ENCODE measurements at places on chromosomes 4 and X. TPM values are rescaled to one million over a fixed set of nuclear protein-coding genes. Genes with fewer than 3 reads are reported as not detected.
A peak's percentile ranks its signal among the peaks of the same experiment; 100 is the strongest.

DNA sequence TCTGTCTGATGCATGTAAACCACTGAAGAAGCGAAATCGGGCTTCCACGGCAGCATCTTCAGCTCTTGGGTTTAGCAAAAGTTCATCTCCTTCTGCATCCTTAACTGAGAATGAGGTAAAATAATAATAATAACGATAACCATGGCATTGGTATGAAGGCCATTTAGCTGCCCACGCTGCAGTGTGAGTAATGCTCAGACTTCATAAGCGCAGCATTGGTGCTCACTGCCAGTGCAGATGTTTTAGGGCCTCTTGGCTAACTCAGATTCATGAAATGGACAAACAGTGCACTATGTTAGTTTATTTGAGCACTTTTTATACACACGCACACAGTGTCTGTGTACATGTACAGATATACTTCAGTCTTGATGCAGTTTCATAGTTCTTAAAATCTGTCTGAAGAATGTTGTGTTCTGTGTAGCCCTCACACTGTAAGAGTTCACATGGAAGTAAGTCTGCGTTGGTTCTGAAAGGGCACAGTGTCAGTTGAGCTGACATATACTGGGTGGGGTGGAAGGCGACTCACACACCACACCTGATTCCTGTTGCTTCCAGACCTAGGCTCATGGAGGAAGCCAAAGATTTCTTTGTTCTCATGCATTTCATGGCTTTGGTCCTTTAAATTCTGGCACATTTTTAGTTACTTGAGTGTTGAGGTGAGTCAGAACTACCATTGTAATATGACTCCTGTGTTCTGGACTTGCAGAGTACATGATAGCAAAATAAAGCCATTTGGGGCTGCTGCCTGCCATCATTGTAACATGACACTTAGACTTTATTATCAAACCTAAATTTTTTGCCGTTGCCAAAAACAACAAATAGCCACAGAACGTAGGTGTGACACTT lies 68.7 kb downstream of the NSD2 start:
- H3K4me3 ChIP-seq, result no peak overlapping the region
- no peaks in the 10 kb centered on the region for H3K27me3 ChIP-seq
- no peak for DNase-seq
- peaks cover 49% of the 10 kb centered on the region for H3K36me3 ChIP-seq

DNA sequence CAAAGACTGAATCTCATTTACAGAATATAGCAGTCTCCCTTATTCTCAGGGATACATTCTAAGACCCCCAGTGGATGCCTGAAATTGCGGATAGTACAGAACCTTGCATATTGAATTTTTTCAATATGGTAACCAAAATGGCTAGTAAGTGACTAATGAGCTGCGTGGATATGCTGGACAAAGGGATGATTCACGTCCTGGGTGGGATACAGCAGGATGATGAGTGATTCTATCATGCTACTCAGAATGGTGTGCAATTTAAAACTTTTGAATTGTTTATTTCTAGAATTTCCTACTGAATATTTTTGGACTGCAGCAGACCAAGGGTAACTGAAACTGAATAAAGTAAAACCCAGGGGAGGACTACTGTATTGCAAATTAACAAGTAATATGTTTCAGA lies 66.7 kb downstream of the STAG2 start:
- no peaks in the 10 kb centered on the region for H3K27me3 ChIP-seq
- H3K36me3 ChIP-seq, result peaks cover 8% of the 10 kb centered on the region
- no peak for DNase-seq
- H3K4me3 ChIP-seq, result no peak overlapping the region
- peaks cover 3% of the 10 kb centered on the region for H3K4me1 ChIP-seq

- no peak for DNase-seq
- no peak overlapping the region for H3K27ac ChIP-seq
- no peak overlapping the region for H3K4me3 ChIP-seq
- peaks cover 8% of the 10 kb centered on the region for H3K4me1 ChIP-seq
These were observed 13.7 kb upstream of the ADD1 start for GRCh38 chr4:2829933-2830451.

GRCh38 chr4:148062301-148062950 lies 330.5 kb downstream of the ARHGAP10 start:
- H3K4me1 ChIP-seq, result peaks cover 45% of the 10 kb centered on the region
- peak overlapping the region; percentile 10 for H3K27ac ChIP-seq
- peaks cover 23% of the 10 kb centered on the region for H3K36me3 ChIP-seq
- no peaks in the 10 kb centered on the region for H3K27me3 ChIP-seq
- H3K4me3 ChIP-seq, result no peak overlapping the region
- DNase-seq, result no peak

GRCh38 chr4:8731364-8731763 lies 138.8 kb downstream of the CPZ start:
- no peak for DNase-seq
- no peak overlapping the region for H3K27ac ChIP-seq
- H3K4me3 ChIP-seq, result no peak overlapping the region
- no peaks in the 10 kb centered on the region for H3K36me3 ChIP-seq
- peaks cover 1% of the 10 kb centered on the region for H3K4me1 ChIP-seq

- H3K4me1 ChIP-seq, result no peaks in the 10 kb centered on the region
- no peaks in the 10 kb centered on the region for H3K27me3 ChIP-seq
These were observed 73.1 kb downstream of the PACRGL start for GRCh38 chr4:20773144-20773997.

GRCh38 chrX:141791856-141792255 lies 46.3 kb upstream of the MAGEC3 start:
- no peaks in the 10 kb centered on the region for H3K4me1 ChIP-seq
- no peak overlapping the region for H3K4me3 ChIP-seq
- H3K27me3 ChIP-seq, result no peaks in the 10 kb centered on the region
- DNase-seq, result no peak

DNA sequence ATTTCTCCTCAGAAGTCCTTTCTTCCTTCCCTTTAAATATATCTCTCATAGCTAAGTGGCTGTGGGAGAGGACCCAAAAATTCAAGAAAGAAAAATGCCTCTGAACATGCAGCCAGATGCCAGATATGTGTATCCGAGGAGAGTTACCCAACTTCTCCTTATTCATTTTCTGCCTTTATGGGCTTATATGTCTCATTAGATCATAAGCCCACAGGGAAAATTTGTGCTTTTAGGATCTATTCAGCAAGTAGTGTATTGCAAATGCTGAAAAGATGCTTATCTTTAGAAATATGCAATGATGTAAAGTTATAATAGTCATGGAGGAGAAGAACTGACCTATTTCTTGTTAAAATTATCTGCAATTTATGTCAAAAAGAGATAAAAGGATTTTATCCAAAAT lies 371.8 kb upstream of the NOCT start:
- no peak for DNase-seq
- H3K27me3 ChIP-seq, result no peaks in the 10 kb centered on the region
- H3K36me3 ChIP-seq, result no peaks in the 10 kb centered on the region
- H3K27ac ChIP-seq, result no peak overlapping the region
- H3K4me3 ChIP-seq, result no peak overlapping the region

- H3K36me3 ChIP-seq, result peaks cover 22% of the 10 kb centered on the region
- peak; percentile 16 for DNase-seq
- peak overlapping the region; percentile 94 for H3K27ac ChIP-seq
- peak overlapping the region; percentile 30 for H3K4me3 ChIP-seq
- peaks cover 66% of the 10 kb centered on the region for H3K4me1 ChIP-seq
These were observed 204.7 kb upstream of the CASK start for GRCh38 chrX:42128020-42128419.

- no peaks in the 10 kb centered on the region for H3K36me3 ChIP-seq
- H3K4me3 ChIP-seq, result no peak overlapping the region
- no peaks in the 10 kb centered on the region for H3K4me1 ChIP-seq
- no peaks in the 10 kb centered on the region for H3K27me3 ChIP-seq
- DNase-seq, result no peak
These were observed 22.2 kb upstream of the PLP1 start for GRCh38 chrX:103754401-103754800.

GRCh38 chrX:13051529-13052172 lies 7.2 kb upstream of the FAM9C start:
- no peaks in the 10 kb centered on the region for H3K27me3 ChIP-seq
- peaks cover 29% of the 10 kb centered on the region for H3K36me3 ChIP-seq
- H3K4me3 ChIP-seq, result no peak overlapping the region
- peak overlapping the region; percentile 96 for H3K27ac ChIP-seq
- H3K4me1 ChIP-seq, result peaks cover 67% of the 10 kb centered on the region

DNA sequence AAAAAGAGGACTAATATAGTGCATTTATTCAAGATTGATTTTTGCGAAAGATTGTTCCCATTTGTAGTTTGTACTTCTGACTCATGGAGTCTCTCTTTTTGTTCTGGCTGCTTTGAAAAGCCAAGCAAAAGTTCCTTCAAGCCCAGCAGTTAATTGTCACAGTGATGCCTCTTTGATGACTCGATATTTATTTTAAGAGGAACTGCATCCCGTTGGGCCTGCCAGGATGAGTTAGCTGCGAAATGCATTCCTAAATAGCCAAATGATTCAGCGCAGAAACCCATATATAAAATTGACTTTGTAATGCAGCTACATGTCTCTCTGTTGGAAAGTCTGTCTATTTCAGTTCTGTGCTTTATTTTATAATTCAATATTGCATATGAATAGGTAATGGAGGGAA lies 295.1 kb downstream of the GBA3 start:
- H3K36me3 ChIP-seq, result no peaks in the 10 kb centered on the region
- DNase-seq, result no peak
- H3K27me3 ChIP-seq, result no peaks in the 10 kb centered on the region

GRCh38 chr4:187321711-187322110 lies 598.1 kb upstream of the FAT1 start:
- H3K4me1 ChIP-seq, result no peaks in the 10 kb centered on the region
- H3K27ac ChIP-seq, result no peak overlapping the region
- H3K27me3 ChIP-seq, result no peaks in the 10 kb centered on the region
- no peaks in the 10 kb centered on the region for H3K36me3 ChIP-seq

GRCh38 chr4:80265571-80266252 lies 752 bp upstream of the FGF5 start:
- no peak for DNase-seq
- H3K4me3 ChIP-seq, result peak overlapping the region; percentile 7

- no peaks in the 10 kb centered on the region for H3K36me3 ChIP-seq
- no peak for DNase-seq
- H3K27ac ChIP-seq, result no peak overlapping the region
- no peak overlapping the region for H3K4me3 ChIP-seq
- no peaks in the 10 kb centered on the region for H3K27me3 ChIP-seq
- H3K4me1 ChIP-seq, result no peaks in the 10 kb centered on the region
These were observed 3.0 kb upstream of the ATP1B4 start for GRCh38 chrX:120358737-120359456.

The DGKK gene
- not detected for total RNA-seq

The MAGED4 gene
- total RNA-seq, result 0.35 TPM

GRCh38 chr4:68299492-68300457 lies 50.1 kb downstream of the YTHDC1 start:
- H3K36me3 ChIP-seq, result no peaks in the 10 kb centered on the region
- H3K4me1 ChIP-seq, result no peaks in the 10 kb centered on the region
- DNase-seq, result no peak

- H3K27ac ChIP-seq, result no peak overlapping the region
- no peak for DNase-seq
- H3K27me3 ChIP-seq, result peaks cover 15% of the 10 kb centered on the region
- H3K36me3 ChIP-seq, result no peaks in the 10 kb centered on the region
These were observed 15.0 kb upstream of the ADH1A start for GRCh38 chr4:99305638-99306400.

GRCh38 chrX:107076158-107076557 lies 42.5 kb downstream of the RBM41 start:
- H3K27me3 ChIP-seq, result no peaks in the 10 kb centered on the region
- H3K4me1 ChIP-seq, result no peaks in the 10 kb centered on the region
- peaks cover 24% of the 10 kb centered on the region for H3K36me3 ChIP-seq
- no peak for DNase-seq
- no peak overlapping the region for H3K4me3 ChIP-seq
- no peak overlapping the region for H3K27ac ChIP-seq

The NEUROG2 gene
- total RNA-seq, result not detected

GRCh38 chr4:185293202-185293601 lies 83.8 kb downstream of the SNX25 start:
- H3K36me3 ChIP-seq, result peaks cover 16% of the 10 kb centered on the region
- no peak for DNase-seq
- H3K27me3 ChIP-seq, result no peaks in the 10 kb centered on the region
- no peak overlapping the region for H3K4me3 ChIP-seq
- H3K27ac ChIP-seq, result no peak overlapping the region

The NEIL3 gene
- total RNA-seq, result 34.6 TPM

The CT45A5 gene
- total RNA-seq, result not detected

The NXT2 gene
- total RNA-seq, result 13.8 TPM

DNA sequence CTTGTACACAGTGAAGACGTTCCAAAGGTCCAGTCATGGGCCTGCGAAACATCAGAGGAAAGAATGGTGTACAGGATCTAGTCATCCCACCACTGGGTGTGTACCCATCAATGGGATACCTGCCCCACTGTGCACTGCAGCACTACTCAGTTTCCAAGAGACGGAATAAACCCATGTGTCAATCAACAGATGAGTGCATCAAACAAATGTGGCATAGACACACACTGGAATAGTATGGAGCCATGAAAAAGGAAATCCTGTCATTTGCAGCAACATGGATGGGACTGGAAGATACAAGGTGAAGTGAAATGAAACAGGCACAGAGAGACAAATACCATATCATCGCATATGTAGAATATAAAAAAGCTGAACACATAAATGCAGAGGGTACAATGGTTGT lies 48.0 kb downstream of the DHRSX start:
- no peak overlapping the region for H3K27ac ChIP-seq
- no peaks in the 10 kb centered on the region for H3K4me1 ChIP-seq
- no peaks in the 10 kb centered on the region for H3K36me3 ChIP-seq
- no peak overlapping the region for H3K4me3 ChIP-seq

- no peaks in the 10 kb centered on the region for H3K27me3 ChIP-seq
- H3K4me1 ChIP-seq, result no peaks in the 10 kb centered on the region
- peaks cover 82% of the 10 kb centered on the region for H3K36me3 ChIP-seq
- H3K27ac ChIP-seq, result no peak overlapping the region
- no peak overlapping the region for H3K4me3 ChIP-seq
These were observed 89.3 kb downstream of the KLHL8 start for GRCh38 chr4:87130985-87131703.

- H3K27ac ChIP-seq, result no peak overlapping the region
- no peaks in the 10 kb centered on the region for H3K27me3 ChIP-seq
These were observed 38.9 kb downstream of the TLR10 start for GRCh38 chr4:38743866-38744265.

The CTSO gene
- total RNA-seq, result 5.5 TPM

DNA sequence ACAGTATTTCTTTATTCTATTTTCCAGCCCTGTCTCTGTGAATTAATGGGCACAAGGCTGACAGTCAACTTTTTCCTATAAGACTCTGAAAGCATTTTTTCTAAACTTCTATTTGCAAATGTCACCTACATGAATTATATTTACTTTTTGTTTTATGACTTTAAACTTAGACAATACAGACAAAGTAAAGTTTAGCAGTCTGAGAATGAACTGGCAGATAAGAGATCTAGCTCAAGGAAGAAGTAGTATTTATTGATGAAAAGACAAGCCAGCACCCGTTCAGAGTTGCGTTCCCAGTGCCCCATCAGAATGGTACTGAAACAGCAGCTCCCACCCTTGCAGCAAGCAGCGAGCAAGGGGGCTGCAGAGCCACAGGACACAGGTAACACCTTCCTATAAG lies 148.5 kb downstream of the FAM13A start:
- no peak overlapping the region for H3K4me3 ChIP-seq
- no peak overlapping the region for H3K27ac ChIP-seq
- H3K36me3 ChIP-seq, result no peaks in the 10 kb centered on the region
- peaks cover 3% of the 10 kb centered on the region for H3K27me3 ChIP-seq

- peaks cover 6% of the 10 kb centered on the region for H3K27me3 ChIP-seq
- H3K27ac ChIP-seq, result peak overlapping the region; percentile 83
- no peaks in the 10 kb centered on the region for H3K36me3 ChIP-seq
- H3K4me3 ChIP-seq, result no peak overlapping the region
- DNase-seq, result no peak
These were observed 32.7 kb upstream of the RASGEF1B start for GRCh38 chr4:81504112-81505003.
